Stimulated activated CD8-positive, alpha-beta memory T cell treated with anti-CD3 and anti-CD28 coated beads, Interleukin-15, amount 100 ng/mL, for 24 hours (primary cell): ENCODE measurements at places on chromosomes 2 and 18.

DNA sequence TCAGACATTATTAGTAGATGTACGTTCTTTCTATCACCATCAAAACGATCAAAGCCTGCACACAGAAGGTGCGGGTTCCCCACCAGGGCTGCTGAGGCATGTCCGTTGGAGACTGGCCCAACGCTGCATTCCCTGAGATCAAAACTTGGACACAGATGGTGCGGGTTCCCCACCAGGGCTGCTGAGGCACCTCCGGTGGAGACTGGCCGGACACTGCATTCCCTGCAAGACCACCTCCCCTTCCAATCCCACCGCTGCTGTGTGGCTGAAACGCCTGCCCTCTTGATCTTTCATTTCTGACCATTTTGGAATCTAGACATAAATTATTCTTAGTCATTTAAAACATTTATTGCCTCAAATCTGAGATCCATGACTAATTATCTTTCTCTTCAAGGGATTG is 254.2 kb upstream of the SALL3 start:
- no peak for DNase-seq

DNA sequence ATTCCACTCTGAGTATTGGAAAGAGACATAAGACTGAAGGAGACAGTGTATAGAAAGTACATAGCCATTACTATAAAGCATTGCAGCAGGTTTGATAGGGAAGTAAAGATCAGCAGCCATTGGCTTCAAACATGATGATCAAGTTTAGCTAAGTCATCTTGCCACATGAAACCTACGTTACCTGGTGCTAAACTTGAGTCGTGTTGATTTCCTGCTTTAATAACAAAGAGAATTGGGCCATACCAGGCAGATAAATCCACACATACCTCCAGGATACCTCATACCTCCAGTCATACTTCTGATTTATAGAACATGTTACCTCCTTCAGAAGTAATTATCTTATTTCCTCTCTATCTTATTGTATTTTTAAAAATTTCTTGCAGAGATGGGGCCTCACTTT is 10.3 kb upstream of the KYNU start:
- no peak for DNase-seq

- DNase-seq, result no peak
Observed at GRCh38 chr2:136236019-136236418, 118.1 kb upstream of the CXCR4 start.

DNA sequence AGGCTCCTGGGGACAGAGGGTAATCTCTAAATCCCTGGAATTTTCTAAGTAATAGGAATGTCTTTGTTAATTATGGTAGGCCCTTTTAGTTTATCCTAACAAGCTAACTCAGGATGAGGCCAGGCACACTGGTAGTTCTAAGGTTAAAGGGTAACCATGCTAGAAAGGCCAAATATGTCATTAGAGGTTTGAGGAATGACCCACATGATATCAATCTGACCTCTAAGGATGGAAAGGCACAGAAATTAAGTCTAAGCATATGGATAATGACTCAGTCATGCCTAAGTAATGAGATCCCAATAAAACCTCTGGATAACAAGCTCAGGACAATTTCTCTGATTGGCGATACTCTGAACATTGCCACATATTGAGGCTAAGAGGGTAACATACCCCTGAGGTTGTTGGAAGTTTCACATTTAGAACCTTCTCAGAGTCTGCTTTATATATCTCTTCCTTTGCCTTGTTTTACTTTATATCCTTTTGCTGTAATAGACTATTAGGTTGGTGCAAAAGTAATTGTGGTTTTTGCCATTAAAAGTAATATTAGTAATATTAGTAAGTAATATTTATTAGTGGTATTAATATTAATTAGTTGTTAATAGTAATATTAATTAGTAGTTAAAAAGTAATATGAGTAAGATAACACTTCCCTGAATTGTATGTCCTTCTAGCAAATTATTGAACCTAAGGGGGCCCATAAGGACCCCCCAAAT is 806.3 kb upstream of the GCFC2 start:
- no peak for DNase-seq

DNA sequence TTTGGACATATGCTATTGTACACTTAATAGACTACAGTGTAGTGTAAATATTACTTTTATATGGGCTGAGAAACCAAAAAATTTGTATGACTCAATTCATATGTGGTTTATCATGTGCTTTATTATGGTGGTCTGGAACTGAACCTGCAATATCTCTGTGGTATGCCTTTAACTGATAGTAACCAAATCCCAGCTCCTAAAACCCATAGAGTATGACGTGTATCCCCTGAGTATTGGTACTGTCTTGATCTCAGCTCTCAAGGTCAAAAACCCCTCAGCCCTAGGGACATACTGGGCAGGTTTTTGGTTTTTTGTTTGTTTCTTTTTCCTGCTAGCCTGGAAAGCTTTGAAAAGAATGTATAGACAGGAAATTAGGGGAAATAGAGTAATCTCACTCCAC is 42.2 kb upstream of the ARHGAP15 start:
- DNase-seq, result no peak

- DNase-seq, result no peak
Observed at GRCh38 chr18:32328974-32329373, 139.1 kb downstream of the MEP1B start.

DNA sequence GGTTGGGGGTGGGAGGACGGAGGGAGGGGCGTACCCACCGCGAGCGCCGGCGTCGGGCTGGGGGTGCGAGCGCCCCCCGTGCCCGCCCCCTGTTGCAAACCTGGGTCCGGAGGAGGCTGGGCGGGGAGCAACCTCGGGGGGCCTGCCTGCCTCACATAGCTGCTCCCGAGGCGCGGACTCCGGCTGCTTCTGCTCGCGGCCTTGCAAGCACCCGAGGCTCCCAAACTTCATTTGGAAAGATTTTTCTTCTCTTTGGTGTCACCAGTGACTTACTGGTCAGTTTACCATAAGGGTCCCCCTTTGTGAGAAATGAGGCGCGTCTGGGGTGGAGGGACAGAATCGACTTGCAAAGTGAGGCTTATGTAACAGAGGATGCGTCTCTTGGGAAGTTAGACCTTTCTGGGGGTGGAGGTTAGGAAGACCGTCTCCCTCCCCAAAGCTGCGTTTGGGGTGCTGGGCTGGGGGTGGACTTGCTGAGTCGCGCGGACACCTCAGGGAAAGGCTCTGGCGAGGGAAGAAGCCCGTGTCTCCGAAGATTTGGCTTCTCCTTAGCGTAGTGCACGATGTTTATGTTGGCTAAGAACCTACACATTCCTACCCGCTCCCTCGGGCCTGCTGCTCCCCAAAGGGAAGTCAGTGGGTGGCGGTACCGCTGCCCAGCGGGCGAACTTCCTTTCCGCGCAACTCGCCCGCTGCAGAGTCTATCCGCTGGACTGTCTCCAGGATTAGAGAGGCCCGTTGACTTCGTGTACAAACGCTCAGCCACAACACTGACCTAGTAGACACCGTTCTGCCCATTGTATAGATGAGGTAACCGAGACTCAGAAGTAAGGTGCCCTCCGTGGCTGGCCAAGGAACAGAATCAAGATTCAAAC is 559 bp downstream of the TMEM37 start:
- DNase-seq, result no peak

DNA sequence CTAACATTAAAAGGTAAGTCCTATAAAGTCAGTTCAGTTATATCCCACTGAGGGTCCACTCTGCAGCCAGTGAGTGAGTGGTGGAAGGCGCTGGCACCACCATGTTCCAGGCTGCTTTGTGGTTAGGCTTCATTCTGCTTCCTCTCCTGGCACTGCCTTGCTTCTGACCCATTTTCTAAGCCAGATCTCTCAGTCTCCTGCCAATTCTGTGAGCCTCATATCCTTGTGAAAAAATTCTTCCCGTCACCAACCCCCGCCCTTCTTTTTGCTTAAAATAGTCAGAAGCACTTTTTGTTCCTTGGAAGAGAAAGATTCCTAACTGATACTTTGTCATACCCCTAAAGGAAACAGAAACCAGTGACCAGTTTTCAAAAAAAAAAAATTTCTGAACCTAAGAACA is 139.8 kb upstream of the NCK2 start:
- DNase-seq, result no peak

DNA sequence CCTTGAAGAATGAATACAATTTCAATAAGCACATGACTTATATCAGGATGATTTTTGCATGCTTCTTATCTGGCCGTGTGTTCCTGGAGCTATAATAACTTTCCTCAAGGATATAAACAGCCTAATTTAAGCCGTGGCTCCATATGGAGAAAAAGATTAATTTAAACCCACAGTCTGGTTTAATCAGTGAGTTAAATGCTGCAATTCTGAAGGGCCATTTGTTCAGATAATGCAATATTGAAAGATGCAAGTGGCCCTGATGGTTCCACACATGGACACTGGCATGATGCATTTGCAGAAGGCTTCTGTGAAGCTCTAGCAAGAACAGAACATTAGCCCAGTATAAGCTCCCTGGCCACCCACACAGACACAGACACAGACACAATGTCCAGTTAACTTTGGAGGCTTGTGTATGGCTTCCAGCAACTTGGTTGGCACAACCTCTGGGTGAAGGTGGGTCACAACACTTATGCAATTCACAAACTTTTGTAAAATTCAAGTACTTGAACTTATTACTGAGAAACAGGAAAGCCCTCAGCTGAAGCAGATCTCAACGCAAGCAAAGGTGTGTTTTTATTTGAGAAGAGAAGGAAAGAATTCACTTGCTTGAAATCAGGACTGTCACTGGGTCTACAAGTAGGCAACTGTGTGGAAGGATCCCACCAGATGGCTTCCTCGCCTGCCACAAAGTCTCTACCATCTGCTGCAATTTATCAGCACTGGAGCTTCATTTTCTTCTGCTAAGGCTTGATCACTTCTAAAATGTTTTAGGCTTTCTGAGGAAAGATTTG is 63.3 kb downstream of the MDH1 start:
- no peak for DNase-seq

DNA sequence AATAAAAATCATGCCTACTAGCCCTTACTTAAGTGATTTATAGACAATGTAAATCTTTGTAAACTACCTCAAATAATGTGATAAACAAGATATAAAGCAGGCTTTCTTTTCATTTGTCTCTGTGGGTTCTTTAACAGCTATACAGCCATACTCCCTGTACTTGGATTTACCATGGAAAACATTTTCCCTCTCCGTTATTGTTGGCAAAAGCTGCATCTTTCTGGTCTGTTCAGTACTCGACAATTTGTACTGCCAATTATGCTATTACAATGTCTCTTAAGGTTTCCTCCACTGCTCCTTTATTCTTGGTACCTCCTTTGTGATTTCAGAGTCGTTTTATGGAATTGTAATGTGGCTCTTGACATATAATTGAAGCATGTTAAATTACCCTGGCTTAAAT is 426.3 kb upstream of the PKDCC start:
- DNase-seq, result no peak

DNA sequence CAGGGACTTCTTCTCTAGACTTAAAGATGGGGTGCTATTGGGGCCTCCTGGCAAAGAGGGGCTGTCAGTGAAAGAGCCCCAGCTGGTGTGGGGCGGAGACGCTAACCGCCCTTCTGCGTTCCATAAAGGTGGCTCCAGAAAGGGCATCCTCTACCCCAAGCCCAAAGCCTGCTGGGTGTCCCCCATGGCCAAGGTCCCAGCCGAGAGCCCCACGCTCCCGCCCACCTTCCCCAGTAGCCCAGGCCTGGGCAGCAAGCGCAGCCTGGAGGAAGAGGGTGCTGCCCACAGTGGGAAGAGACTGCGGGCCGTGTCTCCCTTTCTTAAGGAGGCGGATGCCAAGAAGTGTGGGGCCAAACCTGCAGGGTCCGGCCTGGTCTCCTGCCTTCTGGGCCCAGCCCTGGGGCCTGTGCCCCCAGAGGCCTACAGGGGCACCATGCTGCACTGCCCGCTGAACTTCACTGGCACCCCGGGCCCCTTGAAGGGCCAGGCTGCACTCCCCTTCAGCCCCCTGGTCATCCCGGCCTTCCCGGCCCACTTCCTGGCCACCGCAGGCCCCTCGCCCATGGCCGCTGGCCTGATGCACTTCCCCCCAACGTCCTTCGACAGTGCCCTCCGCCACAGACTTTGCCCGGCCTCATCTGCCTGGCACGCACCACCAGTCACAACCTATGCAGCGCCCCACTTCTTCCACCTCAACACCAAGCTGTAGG is 15.2 kb downstream of the ARID5A start:
- DNase-seq, result no peak

DNA sequence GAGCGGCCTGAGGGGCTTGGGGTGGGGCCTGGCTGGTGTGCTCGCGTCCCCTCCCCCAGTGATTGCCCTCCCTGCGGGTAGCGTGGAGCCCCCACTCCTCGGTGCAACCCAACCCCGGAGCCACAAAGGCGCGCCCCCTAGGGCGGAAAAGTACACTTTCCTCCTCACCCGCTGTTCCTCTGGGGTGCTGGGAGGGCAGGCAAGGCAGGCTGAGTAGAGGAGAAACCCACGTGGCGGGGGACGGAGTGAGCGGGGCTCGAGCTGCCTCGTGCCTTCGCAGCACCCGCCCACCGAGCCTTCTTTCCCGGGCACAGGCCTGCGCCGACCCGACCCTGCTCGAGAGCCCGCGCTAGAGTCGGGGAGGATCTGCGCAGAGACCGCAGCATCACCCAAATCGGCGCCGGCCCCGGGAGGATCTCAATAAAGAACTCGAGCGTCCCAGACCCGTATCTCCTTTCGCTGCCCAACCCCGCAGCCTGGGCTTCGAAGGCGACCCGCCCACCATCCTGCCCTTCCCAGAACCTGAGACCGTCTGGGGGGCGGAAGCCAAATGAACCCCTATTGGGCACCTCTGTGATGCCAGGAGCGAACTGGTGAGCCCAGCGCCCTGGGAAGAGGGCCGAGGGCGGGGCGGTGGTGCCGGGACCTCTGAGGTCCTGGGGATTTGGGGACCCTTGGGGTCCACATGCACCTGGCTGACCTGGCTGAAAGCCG is 1.5 kb downstream of the UCN start:
- DNase-seq, result no peak

- no peak for DNase-seq
Observed at GRCh38 chr18:28823506-28824182, 646.7 kb upstream of the CDH2 start.

DNA sequence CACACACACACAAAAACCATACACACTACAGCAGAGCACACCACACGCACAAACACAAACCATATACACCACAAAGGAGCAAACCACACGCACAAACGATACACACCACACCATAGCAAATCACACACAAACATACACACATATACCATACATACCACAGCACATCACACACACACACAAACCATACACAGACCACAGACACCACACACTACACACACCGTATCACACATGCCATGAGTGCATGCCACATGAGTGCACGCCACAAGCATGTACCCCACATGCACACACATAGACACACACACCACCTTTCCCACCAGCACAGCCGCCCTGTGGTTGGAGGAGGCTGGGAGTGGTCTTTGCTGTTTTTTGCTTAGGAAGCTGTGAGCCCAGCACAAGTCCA is 517.1 kb upstream of the MYT1L start:
- no peak for DNase-seq

GRCh38 chr2:74003494-74004211 is 18.9 kb downstream of the TET3 start:
- no peak for DNase-seq

GRCh38 chr2:186841940-186842339 is 7.0 kb downstream of the ZSWIM2 start:
- no peak for DNase-seq

DNA sequence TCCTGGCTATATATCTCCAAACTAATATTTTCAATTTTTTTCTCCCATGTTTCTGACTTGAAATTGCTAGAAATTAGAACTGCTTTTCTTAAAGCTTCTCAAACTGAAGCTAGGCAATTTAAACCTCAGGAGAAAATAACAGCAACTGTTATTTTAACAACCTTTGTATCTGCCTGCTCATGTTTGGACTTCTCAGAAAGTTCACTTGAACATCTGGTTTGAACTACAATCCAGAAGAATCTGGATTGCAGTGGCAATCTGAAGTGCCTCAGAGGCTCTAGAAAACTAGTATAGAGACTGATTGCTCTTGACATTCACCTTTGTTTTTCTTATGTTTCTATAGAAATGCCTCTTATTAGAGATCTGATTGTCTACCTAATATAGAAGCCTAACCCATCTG is 64.1 kb downstream of the STAT4 start:
- DNase-seq, result no peak
